ENCODE measurements at places on chromosomes 3 and 15.

GRCh38 chr15:62766599-62766998 lies 275.9 kb upstream of the TPM1 start:
- no peak for DNase-seq

DNA sequence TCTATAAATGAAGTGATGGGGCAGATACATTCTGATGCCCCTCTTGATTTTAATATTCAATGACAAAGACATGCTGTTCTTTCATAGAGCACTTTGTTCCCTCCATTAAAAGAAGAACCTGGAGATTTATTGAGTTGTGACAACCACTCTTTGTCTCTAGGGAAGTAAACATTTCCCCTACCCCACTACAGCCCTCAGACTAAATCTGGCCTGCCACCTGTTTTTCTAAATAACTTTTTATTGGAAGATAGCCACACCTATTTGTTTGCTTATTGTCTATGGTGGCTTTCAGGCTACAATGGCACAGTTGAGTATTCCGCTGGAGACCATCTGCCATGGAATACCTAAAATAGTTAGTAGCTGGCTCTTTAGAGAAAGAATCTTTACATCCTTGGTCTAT lies 41.2 kb upstream of the ZNF385D start:
- DNase-seq, result no peak

DNA sequence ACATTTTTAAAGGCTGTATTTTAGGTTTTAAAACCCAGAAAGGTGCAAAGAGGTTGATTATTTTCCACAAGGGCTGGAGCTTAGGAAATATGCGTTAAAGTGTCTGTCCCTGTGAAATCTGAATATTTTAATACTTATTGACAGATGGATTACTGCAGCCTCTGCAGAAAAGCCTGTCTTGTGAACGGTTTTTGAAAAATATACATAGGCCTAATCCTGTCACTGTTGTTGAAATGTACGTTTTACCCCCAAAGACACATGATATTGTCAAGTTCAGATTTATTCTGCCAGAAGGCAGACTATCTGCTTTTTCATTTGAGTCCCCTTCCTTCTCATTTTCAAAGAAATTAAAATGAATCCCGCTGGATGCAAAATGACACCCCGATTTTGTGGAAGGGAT lies 2.2 kb upstream of the BCL6 start:
- DNase-seq, result no peak

DNA sequence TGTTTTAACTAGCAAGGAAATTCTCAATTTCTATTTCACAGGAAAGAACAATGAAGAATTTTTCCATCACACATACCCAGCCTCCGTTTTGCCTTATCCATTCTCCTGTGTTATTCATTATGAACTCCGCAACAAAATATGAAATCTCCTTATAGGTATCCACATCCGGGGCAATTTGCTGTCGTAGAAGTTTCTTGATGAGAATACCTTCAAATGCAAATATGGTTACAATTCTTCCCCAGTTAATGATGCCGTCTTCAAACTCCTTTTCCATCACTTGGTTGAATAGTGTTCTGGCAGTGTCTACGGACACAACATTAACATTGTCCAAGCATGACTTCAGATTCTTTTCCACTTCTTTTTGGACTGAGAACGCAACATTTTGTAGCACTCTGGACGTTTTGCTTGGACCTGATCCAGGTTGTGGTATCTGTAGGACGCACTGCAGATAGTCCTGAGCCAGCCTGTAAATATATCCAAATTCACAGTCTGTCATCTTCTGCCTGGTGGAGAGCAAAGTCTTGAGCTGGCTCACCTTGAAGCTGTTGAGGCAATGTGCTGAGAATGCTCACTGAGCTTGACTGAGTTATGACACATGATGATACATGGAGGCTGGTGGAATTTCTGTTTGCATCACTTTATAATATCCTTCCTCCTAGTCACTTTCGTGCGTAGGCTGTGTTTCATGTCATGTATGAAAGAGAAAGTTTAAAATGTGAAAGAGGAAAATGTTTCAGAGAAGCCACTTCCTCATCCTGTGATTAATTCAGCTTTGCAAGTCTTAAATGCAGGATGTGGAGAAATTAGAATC lies at the start of gene BCL2A1:
Gene BCL2A1, minus strand, starts transcription at position 573 of the 811 bp plus-strand sequence. Its CDS starts 77 bp downstream, at position 496.
- DNase-seq, result no peak

- DNase-seq, result peak; percentile 12
Measured at GRCh38 chr15:43204016-43204901, 16.6 kb downstream of the EPB42 start.

GRCh38 chr3:171163101-171164066 lies 136.9 kb upstream of the SLC2A2 start:
- no peak for DNase-seq

GRCh38 chr3:190131329-190131728 lies 10.6 kb upstream of the P3H2 start:
- DNase-seq, result no peak
